Prostate gland (tissue), 2 donors: ENCODE measurements at places on chromosomes 6 and 20. TPM values are rescaled to one million over a fixed set of nuclear protein-coding genes. Genes with fewer than 3 reads are reported as not detected.
A peak's percentile ranks its signal among the peaks of the same experiment; 100 is the strongest.

Gene HLA-DQA1
- 2.4 TPM for total RNA-seq

Gene PRDM13
- 0.74 TPM for total RNA-seq

DNA sequence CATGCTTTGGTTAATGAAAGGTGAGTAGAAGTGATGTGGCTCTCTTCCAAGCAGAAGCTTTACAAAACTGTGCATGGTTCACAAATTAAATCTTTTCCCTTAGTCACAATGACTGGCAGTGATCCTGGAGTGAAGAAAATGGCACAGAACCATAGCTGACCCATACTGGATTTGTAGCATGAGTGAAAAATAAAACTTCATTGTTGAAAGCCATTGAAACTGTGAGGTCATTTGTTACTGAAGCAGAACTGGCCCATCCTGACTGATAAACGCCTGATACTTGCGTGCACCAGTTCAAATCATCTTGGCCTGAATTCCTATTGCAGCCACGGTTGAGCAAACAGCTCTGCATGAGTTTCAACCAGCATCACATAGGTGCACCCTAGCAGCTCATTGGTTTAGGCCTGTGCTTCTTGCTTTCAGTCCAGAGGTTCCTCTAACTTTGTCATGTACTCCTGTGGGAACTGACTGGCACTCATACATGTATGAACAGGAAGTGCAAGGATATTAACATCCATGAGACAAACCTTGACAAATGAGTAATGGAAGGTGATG is 40.5 kb downstream of the SAMD5 start:
- H3K4me1 ChIP-seq: no peaks in the 10 kb centered on the region
- no peak overlapping the region for H3K4me3 ChIP-seq
- no peaks in the 10 kb centered on the region for H3K36me3 ChIP-seq
- no peak for DNase-seq
- H3K27ac ChIP-seq: no peak overlapping the region

GRCh38 chr6:141398949-141399348 is 733.8 kb upstream of the GJE1 start:
- H3K4me1 ChIP-seq: peaks cover 5% of the 10 kb centered on the region
- no peaks in the 10 kb centered on the region for H3K36me3 ChIP-seq
- H3K27me3 ChIP-seq: no peaks in the 10 kb centered on the region
- H3K27ac ChIP-seq: no peak overlapping the region
- no peak overlapping the region for H3K4me3 ChIP-seq

DNA sequence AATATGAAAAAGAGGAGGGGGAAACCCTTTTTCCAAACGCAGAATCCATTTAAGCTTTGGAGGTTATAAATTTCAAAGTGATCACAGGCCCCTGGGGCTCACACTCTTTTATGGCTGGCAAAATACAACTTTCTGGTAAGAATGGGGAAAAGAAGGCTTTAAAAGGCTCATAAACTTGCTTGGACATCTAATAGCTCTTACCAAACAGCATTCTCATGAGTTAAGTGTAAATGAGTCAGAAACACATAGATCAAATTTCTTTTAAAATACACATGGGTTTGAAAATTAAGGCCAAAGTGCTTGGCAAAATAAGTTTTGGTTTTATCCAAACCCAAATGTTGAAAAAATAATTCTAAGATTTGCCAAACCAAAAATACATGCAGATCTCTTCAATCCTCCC is 154.6 kb downstream of the SOBP start:
- H3K4me1 ChIP-seq: no peaks in the 10 kb centered on the region
- H3K36me3 ChIP-seq: no peaks in the 10 kb centered on the region

Gene COL21A1
- 4.8 TPM for total RNA-seq

- H3K4me3 ChIP-seq: no peak overlapping the region
- no peaks in the 10 kb centered on the region for H3K36me3 ChIP-seq
- DNase-seq: no peak
- no peaks in the 10 kb centered on the region for H3K4me1 ChIP-seq
These were observed 19.5 kb downstream of the LRRN4 start for GRCh38 chr20:6034134-6034969.

- peaks cover 5% of the 10 kb centered on the region for H3K36me3 ChIP-seq
- H3K27ac ChIP-seq: no peak overlapping the region
- no peaks in the 10 kb centered on the region for H3K4me1 ChIP-seq
- no peaks in the 10 kb centered on the region for H3K27me3 ChIP-seq
- no peak for DNase-seq
These were observed 31.9 kb downstream of the NDUFAF5 start for GRCh38 chr20:13816757-13817156.

GRCh38 chr20:25389401-25389857 is 1.2 kb downstream of the ABHD12 start:
- peak overlapping the region; percentile 94 for H3K27ac ChIP-seq
- peak overlapping the region; percentile 83 for H3K4me3 ChIP-seq
- no peak for DNase-seq
- H3K4me1 ChIP-seq: no peaks in the 10 kb centered on the region
- H3K27me3 ChIP-seq: no peaks in the 10 kb centered on the region
- no peaks in the 10 kb centered on the region for H3K36me3 ChIP-seq

Gene THBS2
- total RNA-seq: 10.9 TPM

Gene PXDC1
- total RNA-seq: 59.5 TPM

GRCh38 chr20:44513871-44514270 is 8.0 kb downstream of the SERINC3 start:
- no peaks in the 10 kb centered on the region for H3K27me3 ChIP-seq
- H3K36me3 ChIP-seq: peaks cover 14% of the 10 kb centered on the region

- no peak overlapping the region for H3K27ac ChIP-seq
- H3K36me3 ChIP-seq: no peaks in the 10 kb centered on the region
- no peaks in the 10 kb centered on the region for H3K4me1 ChIP-seq
These were observed 7.5 kb downstream of the FOXS1 start for GRCh38 chr20:31837896-31838397.

DNA sequence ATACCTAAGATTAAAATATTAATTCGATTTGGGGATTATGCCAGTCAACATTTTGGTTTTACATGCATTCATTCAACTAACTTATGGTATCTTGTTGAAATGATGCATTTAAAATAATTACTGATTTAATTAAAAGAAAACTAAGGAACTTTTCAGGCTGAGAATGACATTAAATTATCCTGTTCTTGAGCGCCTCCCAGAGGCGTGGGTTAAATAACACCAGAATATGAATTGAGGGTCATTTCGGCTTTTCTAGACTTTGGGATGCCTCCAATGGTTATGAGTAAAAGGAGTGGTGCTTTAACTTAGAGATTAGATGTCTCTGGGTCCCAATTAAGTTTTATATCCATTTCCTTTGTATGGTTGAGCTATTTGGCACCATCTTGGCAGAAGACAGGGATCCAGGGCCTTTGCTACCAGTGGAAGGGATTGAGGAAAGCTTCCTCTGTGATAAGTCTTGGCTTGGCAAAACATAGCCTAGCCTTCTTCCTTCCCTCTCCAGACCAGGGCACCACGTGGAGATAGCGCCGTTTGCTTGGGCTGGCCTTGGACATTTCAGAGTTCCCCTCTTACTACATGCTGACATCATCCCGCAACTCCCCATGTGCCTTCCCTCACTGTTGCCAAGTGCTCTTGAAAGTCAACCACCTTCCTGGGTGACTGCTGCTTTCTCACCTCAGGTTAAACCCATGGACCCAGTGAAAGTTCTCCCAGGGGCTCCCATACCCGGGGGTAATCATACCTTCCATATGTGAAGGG is 28.7 kb downstream of the GNAS start:
- no peaks in the 10 kb centered on the region for H3K4me1 ChIP-seq
- DNase-seq: no peak
- no peaks in the 10 kb centered on the region for H3K27me3 ChIP-seq
- H3K4me3 ChIP-seq: no peak overlapping the region

Gene SLC24A3
- total RNA-seq: 4.6 TPM

Gene SLC2A10
- 49.8 TPM for total RNA-seq

DNA sequence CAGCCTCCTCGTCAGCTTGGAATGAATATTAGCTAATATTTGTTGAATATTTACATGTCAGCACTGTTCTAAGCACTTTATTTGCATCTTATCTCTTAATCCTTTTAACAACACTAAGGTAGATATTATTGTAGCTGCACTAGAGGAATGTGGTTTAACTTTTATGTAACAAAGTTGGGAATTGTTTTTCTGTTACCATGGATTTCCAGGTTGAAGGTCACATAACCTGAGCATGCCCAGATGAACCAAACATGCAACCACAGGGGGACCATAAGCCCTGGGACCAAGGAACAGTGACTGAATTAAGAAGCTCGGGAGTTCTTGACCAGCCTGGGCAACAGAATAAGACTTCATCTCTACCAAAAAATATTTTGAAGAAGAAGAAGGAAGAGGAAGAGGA is 29.1 kb upstream of the YWHAB start:
- H3K4me1 ChIP-seq: no peaks in the 10 kb centered on the region
- H3K27me3 ChIP-seq: no peaks in the 10 kb centered on the region
- no peak overlapping the region for H3K27ac ChIP-seq
- H3K36me3 ChIP-seq: no peaks in the 10 kb centered on the region
- no peak for DNase-seq

DNA sequence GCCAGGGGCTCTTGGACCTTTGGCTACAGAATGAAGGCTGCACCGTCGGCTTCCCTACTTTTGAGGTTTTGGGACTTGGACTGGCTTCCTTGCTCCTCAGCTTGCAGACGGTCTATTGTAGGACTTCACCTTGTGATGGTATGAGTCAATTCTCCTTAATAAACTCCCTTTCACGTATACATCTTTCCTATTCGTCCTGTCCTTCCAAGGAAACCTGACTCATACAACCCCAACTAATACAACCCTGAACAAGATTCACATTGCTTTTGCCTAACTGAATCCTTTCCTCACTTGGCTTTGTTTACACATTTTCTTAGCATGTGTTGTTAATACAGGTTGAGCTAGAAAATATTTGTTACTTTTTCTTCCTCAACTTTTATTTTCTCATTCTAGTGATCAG is 21.9 kb downstream of the TBXT start:
- DNase-seq: no peak
- H3K4me1 ChIP-seq: no peaks in the 10 kb centered on the region
- no peak overlapping the region for H3K27ac ChIP-seq

- H3K4me1 ChIP-seq: no peaks in the 10 kb centered on the region
- no peaks in the 10 kb centered on the region for H3K36me3 ChIP-seq
- H3K27ac ChIP-seq: no peak overlapping the region
- H3K27me3 ChIP-seq: no peaks in the 10 kb centered on the region
- DNase-seq: no peak
- H3K4me3 ChIP-seq: no peak overlapping the region
These were observed 148.4 kb downstream of the HIVEP2 start for GRCh38 chr6:142796571-142796970.

Gene MBOAT1
- total RNA-seq: 14.1 TPM

DNA sequence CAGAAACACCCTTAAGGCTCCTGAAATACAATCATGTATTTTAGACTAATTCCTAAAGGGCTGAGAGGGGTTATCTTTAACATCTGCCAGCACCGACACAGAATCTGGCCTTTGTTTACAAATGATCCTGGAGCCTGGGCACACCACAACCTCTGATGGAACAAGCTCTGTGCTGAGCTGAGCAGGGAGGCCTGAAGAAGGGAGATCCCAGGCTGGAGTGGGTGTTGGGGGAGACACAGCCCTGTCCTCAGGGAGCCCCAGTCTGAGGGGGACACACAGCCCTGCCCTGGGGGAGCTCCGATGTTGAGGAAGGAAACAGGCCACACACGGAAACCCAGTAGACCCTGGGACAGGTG is 130.5 kb downstream of the VEGFA start:
- no peak overlapping the region for H3K4me3 ChIP-seq
- H3K36me3 ChIP-seq: no peaks in the 10 kb centered on the region
- no peak for DNase-seq
- H3K27ac ChIP-seq: peak overlapping the region; percentile 0
- H3K27me3 ChIP-seq: no peaks in the 10 kb centered on the region
- H3K4me1 ChIP-seq: no peaks in the 10 kb centered on the region

DNA sequence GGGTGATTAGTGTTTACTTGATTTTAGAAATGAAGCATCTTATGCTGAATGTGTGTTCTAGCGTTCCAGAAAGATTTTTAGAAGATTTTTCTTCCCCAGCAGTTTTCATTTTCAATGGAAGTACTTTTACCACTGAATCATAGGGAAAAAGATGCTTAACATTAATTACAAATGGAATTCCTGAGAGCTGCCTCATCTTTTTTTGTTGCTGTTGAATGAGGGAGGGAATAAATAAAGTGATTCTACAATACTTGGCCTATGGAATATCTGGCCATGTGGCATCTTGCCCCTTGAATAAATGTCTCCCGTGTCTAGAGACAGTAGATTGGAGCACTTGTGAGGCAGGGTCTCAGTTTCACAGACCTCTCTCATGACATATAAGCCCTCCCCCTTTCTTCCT is 44.1 kb upstream of the SLC22A1 start:
- H3K4me3 ChIP-seq: no peak overlapping the region
- no peaks in the 10 kb centered on the region for H3K27me3 ChIP-seq
- DNase-seq: no peak
- H3K4me1 ChIP-seq: no peaks in the 10 kb centered on the region
- H3K27ac ChIP-seq: no peak overlapping the region
- H3K36me3 ChIP-seq: no peaks in the 10 kb centered on the region

GRCh38 chr6:148081076-148081475 is 261.6 kb upstream of the SASH1 start:
- no peak overlapping the region for H3K4me3 ChIP-seq
- H3K27me3 ChIP-seq: no peaks in the 10 kb centered on the region
- no peaks in the 10 kb centered on the region for H3K4me1 ChIP-seq
- DNase-seq: no peak

DNA sequence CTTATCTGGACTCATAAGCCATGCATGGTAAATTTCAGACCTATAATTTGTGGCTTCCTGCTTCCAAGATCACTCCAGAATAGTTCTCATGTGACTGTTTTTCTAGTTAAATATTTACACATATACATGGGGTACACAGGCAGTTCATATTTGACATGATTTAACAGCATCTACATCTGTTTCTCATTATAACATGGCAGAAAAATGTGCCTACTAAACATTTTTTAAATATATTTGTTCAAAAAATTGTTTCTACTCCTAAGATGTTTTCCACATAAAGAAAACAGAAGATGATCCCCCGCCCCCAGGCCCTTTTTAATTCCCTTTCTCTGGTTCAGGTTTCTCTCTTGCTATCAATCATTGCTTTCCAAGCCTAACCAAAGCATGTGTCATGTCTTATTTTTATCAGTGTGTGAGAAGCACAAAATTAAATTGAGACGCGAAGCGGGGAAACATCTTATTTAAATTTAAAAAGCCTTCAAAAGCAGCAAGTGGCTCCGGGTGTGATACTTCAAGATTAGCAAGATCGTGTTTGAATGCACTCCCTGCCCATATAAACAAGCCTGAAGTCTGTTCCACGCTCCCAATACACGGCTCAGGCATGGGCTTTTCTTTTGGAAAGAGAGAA is 37.3 kb downstream of the IPCEF1 start:
- H3K36me3 ChIP-seq: no peaks in the 10 kb centered on the region
- H3K27me3 ChIP-seq: no peaks in the 10 kb centered on the region
- H3K4me3 ChIP-seq: no peak overlapping the region
- no peak for DNase-seq
- H3K4me1 ChIP-seq: no peaks in the 10 kb centered on the region

- H3K36me3 ChIP-seq: no peaks in the 10 kb centered on the region
- H3K4me3 ChIP-seq: no peak overlapping the region
- DNase-seq: no peak
- no peaks in the 10 kb centered on the region for H3K27me3 ChIP-seq
- no peaks in the 10 kb centered on the region for H3K4me1 ChIP-seq
- H3K27ac ChIP-seq: no peak overlapping the region
These were observed 23.2 kb upstream of the UNC93A start for GRCh38 chr6:167267921-167268401.
